ENCODE measurements at places on chromosomes 3 and 15. TPM values are rescaled to one million over a fixed set of nuclear protein-coding genes. Genes with fewer than 3 reads are reported as not detected.
A peak's percentile ranks its signal among the peaks of the same experiment; 100 is the strongest.

The STT3B gene
- 77.7 TPM for total RNA-seq

- peak overlapping the region; percentile 75 for H3K27ac ChIP-seq
- H3K27me3 ChIP-seq = no peaks in the 10 kb centered on the region
- no peaks in the 10 kb centered on the region for H3K36me3 ChIP-seq
These were observed 682 bp downstream of the ETFA start for GRCh38 chr15:76310475-76311099.

GRCh38 chr3:100463646-100464155 lies 28.7 kb upstream of the TMEM45A start:
- H3K27ac ChIP-seq = no peak overlapping the region
- peaks cover 3% of the 10 kb centered on the region for H3K4me1 ChIP-seq
- H3K27me3 ChIP-seq = no peaks in the 10 kb centered on the region
- no peak for DNase-seq

- H3K27ac ChIP-seq = no peak overlapping the region
- no peak for DNase-seq
- no peaks in the 10 kb centered on the region for H3K36me3 ChIP-seq
- H3K4me3 ChIP-seq = no peak overlapping the region
These were observed 67.3 kb upstream of the GLCE start for GRCh38 chr15:69093127-69093526.

DNA sequence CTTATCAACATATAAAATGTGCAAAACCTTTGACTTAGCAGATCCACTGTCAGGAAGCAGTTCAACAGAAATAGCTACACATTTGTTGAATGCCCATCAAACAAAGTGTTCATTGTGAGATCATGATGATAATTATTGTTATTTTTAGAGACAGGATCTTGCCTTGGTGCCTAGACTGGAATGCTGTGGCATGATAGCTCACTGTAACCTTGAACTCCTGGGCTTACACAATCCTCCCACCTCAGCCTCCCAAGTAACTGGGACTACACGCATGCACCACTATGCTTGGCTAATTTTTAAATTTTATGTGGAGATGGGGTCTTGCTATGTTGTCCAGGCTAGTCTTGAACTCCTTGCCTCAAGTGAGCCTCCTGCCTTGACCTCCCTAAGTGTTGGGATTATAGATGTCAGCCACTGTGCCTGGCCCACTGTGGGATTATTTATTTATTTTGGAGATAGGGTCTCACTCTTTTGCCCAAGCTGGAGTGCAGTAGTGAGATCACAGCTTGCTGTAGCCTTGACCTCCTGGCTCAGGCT lies 8.8 kb downstream of the MAP2K5 start:
- peaks cover 15% of the 10 kb centered on the region for H3K4me1 ChIP-seq
- H3K27ac ChIP-seq = no peak overlapping the region
- no peaks in the 10 kb centered on the region for H3K27me3 ChIP-seq
- no peak overlapping the region for H3K4me3 ChIP-seq

- H3K4me3 ChIP-seq = no peak overlapping the region
- DNase-seq = no peak
- no peaks in the 10 kb centered on the region for H3K27me3 ChIP-seq
- H3K27ac ChIP-seq = no peak overlapping the region
These were observed 209.3 kb upstream of the SATB1 start for GRCh38 chr3:18634461-18634860.

DNA sequence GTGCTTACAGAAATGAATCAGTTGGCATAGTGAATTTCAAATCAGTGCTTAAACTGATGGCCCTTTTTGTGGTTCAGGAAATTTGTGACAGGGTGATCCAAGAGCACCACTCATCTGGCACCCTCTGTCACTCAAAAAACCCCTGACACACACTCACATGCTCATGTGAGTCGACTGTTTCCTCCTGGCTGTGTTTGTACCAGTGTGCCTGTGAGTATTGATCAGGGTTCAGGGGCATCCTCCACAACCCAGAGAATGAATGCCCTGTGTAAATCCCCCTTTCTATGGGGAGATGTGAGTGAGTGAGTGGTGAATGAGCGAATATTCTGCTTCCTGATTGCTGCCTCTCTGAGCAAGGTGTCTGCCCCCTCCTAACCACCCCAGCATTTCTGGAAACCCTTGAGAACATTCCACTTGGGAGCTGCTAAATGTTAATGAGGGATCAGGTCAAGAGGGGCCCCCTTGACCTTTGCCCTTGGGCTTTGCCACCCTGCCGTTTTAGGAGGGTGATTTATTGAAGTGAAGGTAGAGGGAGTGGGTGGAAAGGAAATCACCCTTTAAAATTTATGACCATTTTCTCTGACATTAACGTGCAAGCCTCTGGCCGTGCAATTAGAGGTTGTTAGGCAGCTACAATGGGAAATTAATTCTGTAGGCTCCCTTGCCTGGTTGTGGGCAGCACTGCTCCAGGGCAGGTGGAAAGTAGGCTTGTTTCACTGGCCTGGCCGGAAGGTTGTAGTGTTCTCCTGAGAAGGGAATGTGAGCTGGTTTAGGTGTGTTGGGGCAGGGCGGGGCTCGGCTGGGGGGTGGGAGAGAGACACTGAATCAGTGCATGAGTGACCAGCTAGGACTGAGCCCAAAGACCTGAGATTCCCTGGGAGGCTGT lies 87.2 kb downstream of the SLCO3A1 start:
- H3K4me1 ChIP-seq = peaks cover 54% of the 10 kb centered on the region
- no peak overlapping the region for H3K4me3 ChIP-seq
- H3K27me3 ChIP-seq = no peaks in the 10 kb centered on the region

The EPB42 gene
- not detected for total RNA-seq

- no peaks in the 10 kb centered on the region for H3K4me1 ChIP-seq
- H3K27ac ChIP-seq = no peak overlapping the region
- no peak for DNase-seq
- no peaks in the 10 kb centered on the region for H3K36me3 ChIP-seq
- H3K4me3 ChIP-seq = no peak overlapping the region
These were observed 233.9 kb upstream of the STAC start for GRCh38 chr3:36146404-36146803.

The PIGZ gene
- total RNA-seq = 11.0 TPM

DNA sequence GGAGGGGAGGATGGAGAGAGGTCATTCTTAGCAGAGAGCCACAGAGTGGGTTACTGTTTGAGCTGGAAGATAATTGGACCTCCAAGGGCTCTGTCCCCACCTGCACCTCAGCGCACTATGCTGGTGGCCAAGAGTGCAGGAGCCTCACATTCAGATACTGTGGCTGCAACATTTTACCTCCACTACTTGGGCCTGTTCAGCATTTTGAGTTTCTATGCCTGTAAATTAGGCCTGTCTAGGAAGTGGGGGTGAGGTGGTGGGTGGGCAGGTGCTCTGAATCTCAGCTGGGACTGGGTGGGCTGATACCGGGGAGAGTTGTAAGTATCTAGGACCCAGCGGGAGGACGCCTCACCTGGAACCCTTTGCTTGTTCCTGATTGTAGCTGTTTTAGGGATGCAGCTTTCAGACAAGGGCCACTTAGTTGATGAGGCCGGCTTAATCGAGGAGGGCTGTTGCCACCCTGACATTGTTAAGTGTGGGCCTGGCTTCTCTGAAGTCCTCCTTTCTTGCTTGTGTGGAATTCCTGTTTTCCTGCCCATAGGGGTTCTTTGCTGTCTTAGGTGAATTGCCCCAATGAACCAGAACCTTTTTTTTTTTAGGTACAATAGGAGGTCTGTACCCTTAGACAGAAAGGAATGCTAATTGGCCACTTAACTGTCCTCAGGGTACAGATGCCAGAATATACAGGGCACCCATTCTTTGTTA lies 83.8 kb downstream of the SMAD3 start:
- H3K27ac ChIP-seq = peak overlapping the region; percentile 32
- H3K4me1 ChIP-seq = peaks cover 84% of the 10 kb centered on the region
- H3K4me3 ChIP-seq = no peak overlapping the region
- no peaks in the 10 kb centered on the region for H3K36me3 ChIP-seq
- no peak for DNase-seq
- H3K27me3 ChIP-seq = no peaks in the 10 kb centered on the region

GRCh38 chr15:83111149-83111548 lies 3.7 kb downstream of the TM6SF1 start:
- H3K36me3 ChIP-seq = no peaks in the 10 kb centered on the region
- no peak overlapping the region for H3K27ac ChIP-seq
- H3K4me3 ChIP-seq = no peak overlapping the region
- H3K4me1 ChIP-seq = peaks cover 17% of the 10 kb centered on the region
- no peak for DNase-seq
- H3K27me3 ChIP-seq = peaks cover 40% of the 10 kb centered on the region

GRCh38 chr3:40790746-40791145 lies 266.0 kb downstream of the ZNF621 start:
- no peaks in the 10 kb centered on the region for H3K36me3 ChIP-seq
- no peak overlapping the region for H3K27ac ChIP-seq
- no peak overlapping the region for H3K4me3 ChIP-seq
- H3K4me1 ChIP-seq = no peaks in the 10 kb centered on the region
- H3K27me3 ChIP-seq = no peaks in the 10 kb centered on the region
- no peak for DNase-seq

DNA sequence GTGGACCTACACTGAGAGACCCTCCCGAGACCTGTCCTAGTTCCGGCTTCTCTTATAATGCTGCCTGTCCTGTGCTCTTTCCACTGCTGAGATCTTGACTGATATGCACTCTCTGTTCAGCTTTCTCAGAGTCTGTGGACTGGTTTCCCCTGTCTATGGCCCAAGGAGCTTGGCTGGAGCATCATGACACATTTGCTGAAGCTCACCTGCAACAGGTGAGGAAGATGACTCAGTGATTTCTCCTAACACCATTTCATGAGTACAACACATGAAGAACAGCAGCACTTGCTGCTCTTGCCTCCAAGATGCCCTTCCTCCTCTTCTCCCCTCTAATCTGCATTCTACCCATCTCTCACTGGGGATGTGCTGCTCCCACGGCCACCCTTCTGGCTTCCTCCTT lies 92.1 kb downstream of the DUT start:
- no peaks in the 10 kb centered on the region for H3K27me3 ChIP-seq
- H3K27ac ChIP-seq = no peak overlapping the region
- peaks cover 3% of the 10 kb centered on the region for H3K4me1 ChIP-seq
- DNase-seq = no peak
- H3K4me3 ChIP-seq = no peak overlapping the region

DNA sequence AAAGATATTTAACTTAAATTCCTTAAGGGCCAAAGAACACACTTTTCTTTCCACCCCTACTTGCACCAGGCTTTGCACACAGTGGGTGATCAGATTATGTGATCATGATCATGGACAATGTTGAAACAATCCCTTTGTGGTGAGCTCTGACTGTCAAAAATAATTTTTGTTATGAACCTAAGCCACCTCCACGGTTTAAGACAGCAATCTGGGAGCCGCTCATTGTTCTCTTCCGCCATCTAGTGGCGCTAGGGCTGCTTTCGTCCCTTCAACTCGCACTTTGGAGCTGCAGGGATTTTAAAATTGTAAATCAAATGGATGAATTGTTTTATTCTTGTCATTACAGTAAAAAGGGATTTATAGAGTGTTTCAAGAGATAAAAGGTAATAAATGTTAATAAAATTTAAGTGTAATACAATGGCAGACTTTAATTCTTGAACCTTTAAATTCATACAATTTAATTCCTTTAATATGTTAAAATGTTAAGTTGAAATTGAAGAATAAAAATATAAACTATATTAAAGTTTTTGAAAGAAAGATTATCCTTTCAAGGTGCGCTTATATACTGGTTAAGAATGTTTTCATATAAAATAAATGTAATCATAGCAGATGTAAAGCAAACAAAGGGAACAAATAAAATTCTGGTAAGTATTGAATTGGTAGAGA lies 45.3 kb upstream of the ARL6 start:
- DNase-seq = peak; percentile 61
- H3K36me3 ChIP-seq = no peaks in the 10 kb centered on the region
- H3K27me3 ChIP-seq = no peaks in the 10 kb centered on the region
- H3K4me1 ChIP-seq = peaks cover 6% of the 10 kb centered on the region
- no peak overlapping the region for H3K4me3 ChIP-seq
- no peak overlapping the region for H3K27ac ChIP-seq

GRCh38 chr3:8576841-8577571 lies 67.6 kb downstream of the SSUH2 start:
- H3K27me3 ChIP-seq = no peaks in the 10 kb centered on the region
- no peak overlapping the region for H3K27ac ChIP-seq
- H3K4me3 ChIP-seq = no peak overlapping the region
- H3K4me1 ChIP-seq = peaks cover 18% of the 10 kb centered on the region
- no peaks in the 10 kb centered on the region for H3K36me3 ChIP-seq

- no peaks in the 10 kb centered on the region for H3K27me3 ChIP-seq
- no peak for DNase-seq
- H3K4me3 ChIP-seq = no peak overlapping the region
- H3K4me1 ChIP-seq = no peaks in the 10 kb centered on the region
These were observed 331.6 kb upstream of the ARL6 start for GRCh38 chr3:97432914-97433313.

GRCh38 chr3:133506215-133506901 lies 67.1 kb upstream of the CDV3 start:
- H3K27ac ChIP-seq = no peak overlapping the region
- H3K36me3 ChIP-seq = no peaks in the 10 kb centered on the region
- H3K27me3 ChIP-seq = no peaks in the 10 kb centered on the region
- DNase-seq = no peak
- H3K4me1 ChIP-seq = no peaks in the 10 kb centered on the region
- no peak overlapping the region for H3K4me3 ChIP-seq

- no peaks in the 10 kb centered on the region for H3K4me1 ChIP-seq
- H3K4me3 ChIP-seq = no peak overlapping the region
- no peak for DNase-seq
- H3K36me3 ChIP-seq = no peaks in the 10 kb centered on the region
- H3K27ac ChIP-seq = no peak overlapping the region
These were observed 1.7 kb downstream of the NR2E3 start for GRCh38 chr15:71811752-71812735.

- no peaks in the 10 kb centered on the region for H3K36me3 ChIP-seq
- no peak for DNase-seq
- no peaks in the 10 kb centered on the region for H3K4me1 ChIP-seq
- no peak overlapping the region for H3K27ac ChIP-seq
- H3K4me3 ChIP-seq = no peak overlapping the region
- no peaks in the 10 kb centered on the region for H3K27me3 ChIP-seq
These were observed 37.4 kb upstream of the ARPP21 start for GRCh38 chr3:35601959-35602358.

The LRRC2 gene
- 0.83 TPM for total RNA-seq

The VGLL3 gene
- total RNA-seq = 15.3 TPM

- no peak for DNase-seq
- peaks cover 4% of the 10 kb centered on the region for H3K4me1 ChIP-seq
- no peaks in the 10 kb centered on the region for H3K27me3 ChIP-seq
- H3K36me3 ChIP-seq = no peaks in the 10 kb centered on the region
These were observed 8.6 kb upstream of the TEX9 start for GRCh38 chr15:56356616-56357015.

DNA sequence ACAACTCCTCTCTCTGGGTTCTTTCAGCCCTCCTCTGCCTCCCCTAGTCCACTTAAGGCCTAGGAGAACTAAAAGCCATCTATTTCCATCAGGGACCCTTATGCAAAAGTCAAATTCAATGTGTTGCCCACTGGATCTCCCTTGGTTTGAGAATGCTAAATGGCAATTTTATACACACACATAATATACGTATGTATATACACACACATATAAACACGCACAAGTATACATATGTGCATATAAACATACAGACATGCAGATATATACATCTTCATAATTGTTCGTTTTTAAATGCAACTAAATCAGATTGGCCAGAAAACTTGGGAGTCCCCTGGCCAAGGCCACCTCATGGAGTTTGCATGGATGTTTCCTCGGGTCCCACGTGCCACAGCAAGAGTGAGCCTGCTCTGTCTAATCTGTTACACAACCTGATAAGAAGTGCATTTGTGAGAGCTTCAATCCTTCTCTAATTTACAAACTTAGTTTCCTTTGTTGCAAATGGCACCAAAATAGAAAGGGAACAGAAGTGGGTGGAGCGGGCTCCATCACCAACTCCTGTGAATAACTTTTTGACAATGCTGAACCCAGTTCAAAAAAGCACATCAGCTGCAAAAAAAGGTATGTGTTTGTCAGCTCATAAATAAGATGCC lies 84.2 kb downstream of the FOXP1 start:
- no peak for DNase-seq
- peaks cover 38% of the 10 kb centered on the region for H3K4me1 ChIP-seq
- no peak overlapping the region for H3K4me3 ChIP-seq
- H3K27ac ChIP-seq = no peak overlapping the region
- no peaks in the 10 kb centered on the region for H3K27me3 ChIP-seq

The HDAC11 gene
- 16.7 TPM for total RNA-seq

The GOLGA8T gene
- total RNA-seq = not detected
